Stimulated activated CD4-positive, alpha-beta T cell treated with anti-CD3 and anti-CD28 coated beads, TNF-alpha, amount 100 ng/mL, for 4 hours (primary cell): ENCODE measurements at places on chromosomes 1 and 21.

DNA sequence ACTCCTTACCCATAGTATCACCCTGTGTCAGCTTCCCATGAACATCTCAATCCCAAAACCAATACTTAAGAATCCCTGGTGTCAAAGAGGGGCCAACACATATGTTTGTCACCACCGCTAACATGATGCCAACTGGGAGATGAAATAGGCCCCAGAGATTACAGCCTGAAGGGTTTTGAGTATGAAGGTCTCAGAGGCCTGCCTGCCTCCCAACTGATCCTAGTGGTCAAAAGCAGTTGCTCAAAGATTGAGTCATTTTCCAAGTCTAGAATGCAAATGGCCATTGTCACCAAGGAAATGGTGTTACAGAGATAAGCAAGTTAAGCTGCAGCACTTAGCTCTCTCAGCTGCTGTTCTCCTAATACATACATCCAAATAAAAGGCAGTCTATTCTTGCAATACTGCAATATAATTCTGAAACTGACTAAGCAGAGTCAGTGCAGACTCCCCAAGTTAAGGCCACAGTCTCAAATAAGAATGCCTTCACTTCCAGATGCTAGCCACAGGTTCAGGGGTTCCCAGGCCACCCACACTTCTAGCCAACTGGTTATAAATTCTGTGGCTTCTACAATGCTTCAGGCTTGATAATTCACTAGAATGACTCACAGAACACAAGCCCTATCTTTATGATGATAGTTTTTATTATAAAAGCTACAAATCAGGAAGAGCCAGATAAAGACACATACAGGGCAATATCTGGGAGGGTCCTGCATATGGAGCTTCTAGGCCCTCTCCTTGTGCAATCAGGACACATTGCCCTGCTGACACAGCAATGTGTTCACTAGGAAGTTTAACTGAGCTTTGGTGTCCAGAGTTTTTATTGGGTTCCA is 18.7 kb downstream of the DUSP10 start:
- no peak for DNase-seq

GRCh38 chr1:58144698-58145270 is 401.7 kb downstream of the OMA1 start:
- no peak for DNase-seq

- DNase-seq, result no peak
Measured at GRCh38 chr1:93448292-93448982, 519 bp downstream of the FNBP1L start.

DNA sequence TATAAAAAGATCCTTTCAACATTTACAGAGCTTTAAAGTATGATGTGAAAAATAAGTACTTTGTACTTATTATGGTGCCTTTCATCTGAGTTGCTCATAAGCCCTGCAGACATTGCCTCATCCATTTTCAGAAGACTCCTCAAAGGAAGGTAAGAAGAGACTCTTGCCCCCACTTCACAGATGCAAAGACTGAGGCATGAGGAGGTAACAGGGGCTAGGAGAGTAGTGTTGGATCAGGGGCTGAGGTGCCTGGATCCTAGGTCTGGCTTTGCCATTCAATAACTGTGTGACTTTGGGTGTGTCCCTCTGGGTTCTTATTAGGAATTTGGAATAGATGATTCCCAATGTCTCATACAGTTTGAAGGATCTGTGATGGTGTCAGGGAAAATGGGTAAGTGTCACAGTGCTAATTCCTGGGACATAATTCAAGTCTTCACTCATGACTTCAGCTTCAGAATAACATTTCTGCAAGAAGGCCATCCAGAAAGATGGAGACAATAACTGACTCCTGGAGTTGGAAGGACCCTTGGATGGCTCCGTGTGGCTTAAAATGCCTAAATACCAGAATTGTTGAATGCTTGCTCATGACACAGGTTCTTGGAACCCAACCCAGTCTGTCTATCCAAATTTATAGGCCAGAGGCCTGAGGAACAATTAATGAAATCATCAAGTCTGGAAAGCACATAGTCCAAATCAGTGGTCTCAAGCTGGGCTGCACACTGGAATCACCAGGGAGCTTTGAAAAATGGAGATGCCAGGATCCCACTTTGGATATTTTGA is 93.1 kb upstream of the RUNX1 start:
- DNase-seq, result no peak

- DNase-seq, result no peak
Measured at GRCh38 chr1:208880433-208881100, 636.4 kb upstream of the PLXNA2 start.

- DNase-seq, result no peak
Measured at GRCh38 chr1:195495720-195496635, 1112.3 kb downstream of the KCNT2 start.

DNA sequence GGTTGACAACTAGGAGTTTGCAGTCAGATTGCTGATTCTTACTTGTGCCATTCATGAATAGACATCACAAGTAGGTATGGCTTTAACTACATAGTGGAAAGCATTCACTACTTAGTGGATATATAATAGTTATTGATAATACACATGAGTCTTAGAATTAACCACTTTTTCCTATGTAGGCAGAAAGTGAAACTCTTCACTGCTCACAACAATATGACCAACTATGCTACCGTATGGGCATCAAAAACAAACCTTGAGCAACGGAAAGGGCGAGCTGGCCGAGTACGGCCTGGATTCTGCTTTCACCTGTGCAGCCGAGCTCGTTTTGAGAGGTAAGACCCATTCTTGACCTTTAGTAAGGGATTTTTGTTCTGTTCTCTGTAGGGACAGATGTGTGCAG is 38.7 kb downstream of the DHX9 start:
- no peak for DNase-seq

DNA sequence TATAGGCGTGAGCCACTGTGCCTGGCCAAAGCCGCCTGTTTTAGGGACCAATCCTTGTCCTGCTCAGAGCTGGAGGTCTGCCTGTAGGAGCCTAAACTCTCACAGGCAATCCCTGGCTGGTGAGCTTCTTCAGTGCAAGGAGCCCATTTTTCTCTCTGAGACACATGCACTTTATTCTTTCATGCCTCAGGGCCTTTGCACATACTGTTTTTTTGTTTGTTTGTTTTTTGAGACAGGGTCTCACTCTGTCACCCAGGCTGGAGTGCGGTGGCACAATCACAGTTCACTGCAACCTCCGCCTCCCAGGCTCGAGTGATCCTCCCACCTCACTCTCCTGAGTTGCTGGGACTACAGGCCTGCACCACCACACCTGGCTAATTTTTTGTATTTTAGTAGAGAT is 21.6 kb upstream of the PINK1 start:
- no peak for DNase-seq

DNA sequence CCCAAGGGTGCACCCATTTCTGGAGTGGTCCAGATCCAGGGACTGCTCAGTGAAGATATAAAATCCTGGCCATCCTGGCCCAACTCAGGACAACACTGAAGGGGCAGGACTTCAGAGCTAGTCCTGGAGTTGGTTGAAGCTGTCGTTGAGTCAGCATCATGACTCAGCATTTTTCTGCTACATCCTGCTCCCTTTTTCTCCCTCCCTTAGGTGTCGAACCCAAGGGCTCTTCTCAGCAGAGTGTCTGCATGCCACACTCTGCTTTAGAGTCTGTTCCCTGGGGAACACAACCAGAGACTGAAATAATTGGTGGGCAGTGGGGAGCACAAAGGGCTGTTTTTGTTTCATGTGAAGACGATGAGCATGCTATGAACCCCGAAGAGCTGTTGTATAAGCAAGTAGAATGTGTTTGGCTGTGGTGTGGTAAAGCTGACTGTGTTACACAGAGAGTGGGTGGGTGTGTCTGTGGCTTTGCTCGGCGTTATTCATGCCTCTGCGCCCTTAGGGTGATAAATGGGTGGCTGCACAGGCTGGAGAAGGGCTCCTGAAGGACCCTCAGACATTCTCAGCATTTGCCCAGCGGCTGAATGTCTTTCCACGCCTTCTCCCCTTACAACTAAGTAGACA is 167.2 kb downstream of the CYYR1 start:
- no peak for DNase-seq

- no peak for DNase-seq
Measured at GRCh38 chr1:46522184-46522968, 29.1 kb downstream of the KNCN start.

DNA sequence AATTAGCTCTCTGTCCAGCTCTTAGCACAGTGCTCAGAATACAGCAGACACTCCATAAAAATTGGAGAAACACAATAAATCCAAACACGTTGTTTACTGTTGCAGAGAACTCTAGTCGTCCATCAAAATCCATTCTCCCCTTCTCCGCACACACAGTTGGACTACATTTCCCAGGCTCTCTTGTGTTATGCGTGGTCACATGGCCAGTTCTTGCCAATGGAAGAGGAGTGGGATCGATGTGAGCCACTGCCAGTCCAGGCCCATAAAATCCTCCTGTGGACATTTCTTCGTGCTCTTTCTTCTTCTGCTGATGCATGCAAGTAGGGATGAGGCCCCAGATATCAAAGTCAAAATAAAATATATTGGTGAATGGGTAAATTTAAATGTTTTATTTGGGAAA is 114.3 kb upstream of the FMN2 start:
- DNase-seq, result no peak

- DNase-seq, result no peak
Measured at GRCh38 chr1:76939050-76939816, 72.0 kb downstream of the ST6GALNAC5 start.

DNA sequence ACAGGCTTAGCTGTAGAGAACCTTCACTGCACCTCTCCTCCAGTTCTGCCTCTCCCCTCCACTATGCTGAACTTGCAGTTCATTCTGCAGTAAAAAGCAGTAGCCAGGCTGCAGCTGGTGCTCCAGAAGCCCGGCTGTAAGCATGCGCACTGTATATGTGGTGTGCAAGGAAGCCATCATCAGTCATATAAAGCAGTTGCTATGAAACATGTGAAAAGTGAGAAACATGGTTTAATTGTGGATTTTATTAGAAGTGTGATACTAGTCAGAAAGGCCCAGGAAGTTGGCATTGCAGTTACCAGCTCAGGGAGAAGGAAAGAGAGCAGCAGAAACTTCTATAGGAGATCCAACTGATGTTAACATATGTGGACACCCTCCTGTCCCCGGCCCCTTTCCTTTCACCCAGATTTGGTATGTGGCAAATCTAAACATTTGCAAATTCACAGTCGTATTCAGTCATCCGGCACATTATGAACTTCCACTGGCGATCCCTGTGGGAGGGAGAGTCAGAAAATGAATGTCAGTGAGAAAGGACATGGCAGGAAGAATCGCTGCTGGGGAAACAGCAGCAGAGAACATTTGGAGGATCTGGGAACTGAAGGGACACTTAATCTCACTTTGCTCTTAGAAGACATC is 32.8 kb downstream of the DPT start:
- DNase-seq, result no peak

GRCh38 chr1:6958407-6959030 is 173.3 kb downstream of the CAMTA1 start:
- DNase-seq, result no peak

GRCh38 chr1:233390842-233391737 is 63.6 kb downstream of the MAP3K21 start:
- no peak for DNase-seq

DNA sequence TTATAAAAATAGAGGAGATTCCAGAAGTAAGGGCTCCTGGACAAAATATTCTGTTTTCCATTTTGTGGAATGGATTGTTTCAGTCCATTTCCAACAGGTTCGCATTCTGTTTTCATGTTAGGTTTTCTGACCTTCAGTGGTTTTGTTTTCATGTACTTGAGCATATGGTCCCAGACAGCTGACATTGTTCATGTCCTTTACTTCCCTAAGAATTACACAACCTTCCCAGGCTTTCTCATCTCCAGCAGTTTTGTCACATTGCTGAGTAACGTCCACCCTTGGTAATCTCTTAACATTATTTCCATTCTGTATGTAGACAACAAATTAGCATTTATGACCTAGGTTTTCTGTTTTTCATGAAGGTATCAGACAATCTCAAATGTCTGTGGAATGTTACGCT is 21.0 kb upstream of the ERRFI1 start:
- DNase-seq, result no peak

GRCh38 chr1:96145492-96145891 is 576.1 kb upstream of the PTBP2 start:
- DNase-seq, result no peak

DNA sequence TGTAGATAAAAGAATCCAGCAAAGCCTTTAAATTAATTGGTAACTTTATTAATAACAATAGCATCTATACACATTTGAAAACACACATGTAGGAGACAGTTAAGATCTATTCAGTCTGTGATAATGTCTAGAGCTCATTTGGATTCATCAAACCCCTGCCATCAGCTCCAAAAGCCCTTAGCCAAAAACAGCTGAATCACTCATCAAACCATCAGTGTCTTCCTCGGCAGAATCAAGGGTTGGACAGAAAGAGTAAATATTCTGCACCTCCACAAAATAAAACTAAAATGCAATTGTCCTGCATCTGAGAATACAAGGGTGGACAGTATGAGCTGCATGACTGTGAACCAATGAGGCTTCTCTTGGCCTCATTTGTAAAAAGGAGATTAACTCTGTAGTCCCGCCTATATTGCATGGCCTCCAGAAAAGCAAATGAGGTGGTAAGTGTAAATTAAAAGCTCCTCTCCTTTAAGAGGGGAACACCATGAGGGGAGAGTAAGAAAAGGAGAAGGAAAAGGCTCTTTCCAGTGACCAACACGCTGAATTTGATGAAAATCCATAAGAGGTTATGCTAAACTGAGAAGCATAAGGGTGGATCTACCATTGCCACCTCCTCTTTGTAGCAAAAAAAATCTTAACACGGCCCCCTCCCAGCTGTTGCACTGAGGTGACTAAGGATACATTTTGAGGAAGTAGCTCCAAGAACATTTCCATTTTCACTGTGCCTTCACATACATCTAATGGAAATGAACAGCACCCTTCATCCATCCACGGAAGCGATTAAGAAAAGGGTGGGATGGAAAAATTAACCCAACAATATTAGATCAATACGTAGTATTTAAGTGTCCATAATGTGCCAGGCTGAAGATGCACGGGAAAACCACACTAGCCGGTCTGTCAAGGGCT is 14.7 kb upstream of the BOLA1 start:
- no peak for DNase-seq

DNA sequence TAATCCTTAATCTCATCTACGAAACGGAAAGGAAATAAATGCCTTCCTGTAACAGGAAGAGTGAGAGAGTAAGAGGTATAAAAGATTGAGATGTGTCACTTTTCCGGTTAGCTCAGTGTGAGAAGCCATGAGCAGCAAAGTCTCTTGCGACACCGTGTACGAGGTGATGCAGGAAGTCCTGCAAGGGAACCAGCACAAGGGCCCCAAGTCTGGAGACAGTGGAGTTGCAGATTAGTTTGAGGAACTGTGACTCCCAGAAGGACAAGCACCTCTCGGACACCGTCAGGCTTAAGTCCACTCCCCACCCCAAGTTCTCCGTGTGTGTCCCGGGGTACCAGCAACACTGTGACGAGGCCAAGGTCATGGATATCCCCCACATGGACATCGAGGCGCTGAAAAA is 592.3 kb upstream of the ADGRL2 start:
- DNase-seq, result no peak
